Activated T-cell treated with anti-CD3 and anti-CD28 coated beads for 1 hour (primary cell): ENCODE measurements at places on chromosomes 7 and 10.

DNA sequence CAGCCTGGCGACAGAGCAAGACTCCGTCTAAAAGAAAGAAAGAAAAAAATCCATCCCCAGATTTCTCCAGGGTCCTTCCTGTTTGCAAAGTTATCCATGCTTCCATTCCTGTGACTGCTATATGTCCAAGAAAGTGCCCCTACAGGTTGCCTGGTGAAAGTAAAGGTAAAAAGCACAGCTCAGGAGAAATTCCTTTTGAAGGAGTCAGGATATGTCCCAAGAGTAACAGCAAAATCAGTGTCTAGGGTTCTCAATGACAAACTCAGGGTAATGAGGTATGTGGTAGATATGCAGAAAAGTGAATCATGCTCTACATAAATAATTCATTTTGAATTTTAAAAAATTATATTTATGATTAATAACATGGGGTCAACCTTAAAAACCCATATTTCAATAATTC, 91.5 kb downstream of the CTTNBP2 start:
- no peak for DNase-seq

DNA sequence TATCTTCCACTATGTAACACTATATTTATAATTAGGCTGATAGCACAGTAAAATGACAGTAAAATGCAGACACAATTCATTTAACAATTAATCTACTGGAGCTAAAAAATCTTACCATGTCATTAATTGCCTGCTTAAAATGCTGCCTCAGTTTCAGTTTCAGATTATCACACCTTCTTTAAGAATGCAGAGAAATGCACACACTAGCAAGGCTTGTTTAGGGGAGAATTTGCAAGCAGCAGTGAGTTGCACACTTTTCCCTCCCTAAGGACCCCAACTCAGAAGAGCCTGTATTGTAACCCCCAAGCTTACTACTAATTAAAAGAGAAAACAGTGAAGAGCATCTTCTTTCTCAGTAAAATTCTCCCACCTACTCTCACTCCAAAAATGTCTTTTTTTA, 79.7 kb upstream of the KCNIP2 start:
- no peak for DNase-seq

- no peak for DNase-seq
Observed at GRCh38 chr10:104328646-104328895, 9.7 kb downstream of the ITPRIP start.

DNA sequence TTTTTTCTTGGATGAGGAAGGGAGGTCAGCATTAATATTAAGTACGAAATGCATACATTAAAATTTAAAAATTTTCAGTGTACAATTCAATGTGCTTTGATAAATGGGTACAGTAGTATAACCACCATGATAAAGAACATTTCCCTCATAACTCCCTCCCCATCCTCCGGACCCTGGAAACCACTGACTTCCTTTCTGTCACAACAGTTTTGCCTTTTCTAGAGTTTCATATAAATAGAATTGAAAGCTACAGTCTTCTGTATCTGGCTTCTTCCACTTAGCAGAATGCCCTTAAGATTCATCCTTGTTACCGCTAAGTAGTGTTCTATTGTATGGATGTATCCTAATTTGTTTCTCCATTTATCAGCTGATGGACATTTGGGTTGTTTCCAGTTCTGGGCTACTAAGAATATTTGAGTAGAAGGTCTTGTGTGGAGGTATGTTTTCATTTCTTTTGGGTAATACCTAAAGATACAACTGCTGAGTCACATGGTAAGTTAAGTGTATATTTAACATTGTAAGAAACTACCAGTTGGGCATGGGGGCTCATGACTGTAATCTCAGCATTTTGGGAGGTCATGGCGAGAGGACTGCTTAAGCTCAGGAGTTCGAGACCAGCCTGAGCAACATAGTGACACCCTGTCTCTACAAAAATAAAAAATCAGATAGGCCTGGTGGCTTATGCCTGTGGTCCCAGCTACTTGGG, 30.8 kb downstream of the ABI1 start:
- DNase-seq = no peak

- DNase-seq = no peak
Observed at GRCh38 chr7:101100858-101101847, 15.9 kb downstream of the TRIM56 start.

- no peak for DNase-seq
Observed at GRCh38 chr10:48792687-48793096, 108.0 kb downstream of the WDFY4 start.
